Fibroblast of skin of abdomen (primary cell): ENCODE measurements at places on chromosomes 5 and 9.

- no peak for DNase-seq
Observed at GRCh38 chr9:79896390-79896980, 324.7 kb downstream of the TLE4 start.

GRCh38 chr5:97412959-97413358, 229.9 kb upstream of the RIOK2 start:
- DNase-seq = no peak

DNA sequence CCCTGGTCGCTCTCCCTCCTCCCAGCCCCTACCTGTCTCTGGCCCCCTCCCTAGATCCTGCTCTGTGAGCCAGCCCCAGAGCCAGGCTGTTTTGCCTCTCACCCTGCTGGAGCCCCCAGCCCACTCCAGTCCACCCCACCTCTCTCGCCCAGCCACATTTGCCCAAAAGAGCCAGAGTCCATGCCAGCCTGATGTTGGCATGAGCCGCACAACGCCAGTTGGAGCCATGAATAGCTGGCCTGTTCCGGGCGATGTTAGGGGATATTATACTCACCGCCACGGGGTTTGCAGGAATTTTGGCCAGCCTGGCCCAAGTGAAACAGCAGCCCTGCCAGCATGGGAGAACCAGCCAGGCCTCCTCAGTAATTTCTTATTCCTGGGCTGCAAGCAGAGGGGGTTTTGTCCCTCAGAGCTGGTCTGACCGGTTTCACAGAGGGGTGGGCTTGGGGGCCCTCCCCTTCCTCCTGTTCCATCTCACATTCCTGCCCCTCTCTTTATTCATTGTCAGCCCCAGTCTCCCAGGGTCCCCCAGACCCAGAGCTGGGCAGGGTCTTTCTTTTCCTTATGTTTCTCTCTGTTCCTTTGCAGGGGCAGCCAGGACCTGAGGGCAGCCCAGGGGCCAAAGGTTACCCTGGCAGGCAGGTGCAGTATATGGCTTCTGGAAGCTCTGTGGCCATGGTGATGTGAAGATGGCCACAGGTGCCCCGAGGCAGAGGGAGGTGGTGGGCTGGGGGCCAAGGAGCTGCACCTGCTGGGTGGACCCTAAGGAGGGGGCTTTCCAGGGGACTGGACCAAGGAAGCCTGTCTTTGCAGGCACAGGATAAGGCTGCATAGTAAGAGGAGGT, 50.1 kb downstream of the COL27A1 start:
- DNase-seq = no peak

GRCh38 chr9:129336601-129337331, 158.7 kb upstream of the IER5L start:
- DNase-seq = peak; percentile 86

GRCh38 chr5:124963236-124963919, 216.9 kb upstream of the ZNF608 start:
- DNase-seq = peak; percentile 58

- no peak for DNase-seq
Observed at GRCh38 chr9:614431-614830, 227.1 kb upstream of the DMRT1 start.

GRCh38 chr5:175494264-175495183, 16.2 kb downstream of the SFXN1 start:
- peak; percentile 23 for DNase-seq

DNA sequence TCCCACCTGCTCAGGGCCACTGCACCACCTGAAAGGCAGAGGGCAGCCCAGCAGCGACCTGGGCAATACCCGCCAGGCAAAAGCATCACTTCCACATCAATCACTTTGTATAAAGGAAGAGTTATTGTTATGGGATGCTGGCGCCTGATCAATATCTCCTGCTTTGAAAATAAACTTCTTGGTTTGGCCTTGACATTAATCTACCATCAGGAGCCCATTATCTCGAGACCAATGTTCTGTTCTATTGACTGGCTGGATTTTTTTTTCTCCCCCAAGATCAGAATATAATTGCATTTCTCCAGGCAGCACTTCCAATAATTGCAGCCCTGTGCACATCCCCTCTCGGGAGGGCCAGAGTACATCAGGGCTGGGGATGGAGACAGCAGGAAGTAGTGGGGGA, 44.4 kb upstream of the SAP30L start:
- no peak for DNase-seq

DNA sequence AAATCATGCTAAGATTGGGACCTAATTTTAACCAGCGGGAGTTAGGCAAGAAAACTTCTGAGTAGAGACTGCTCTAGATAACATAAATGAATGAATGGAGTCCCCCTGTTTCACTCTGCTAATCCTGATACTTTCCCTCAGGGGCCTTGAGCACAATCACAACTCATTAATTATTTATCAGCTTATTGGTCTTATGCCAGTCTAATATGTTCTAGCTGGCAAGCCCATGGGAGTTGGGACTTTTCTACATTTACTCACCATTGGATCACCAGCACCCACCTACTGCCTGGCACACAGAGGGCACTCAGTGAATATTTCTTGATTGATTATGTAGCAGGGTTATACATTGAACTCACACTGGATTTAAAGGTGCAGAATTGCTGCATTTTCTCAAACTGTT, 13.5 kb upstream of the TMED7 start:
- no peak for DNase-seq

DNA sequence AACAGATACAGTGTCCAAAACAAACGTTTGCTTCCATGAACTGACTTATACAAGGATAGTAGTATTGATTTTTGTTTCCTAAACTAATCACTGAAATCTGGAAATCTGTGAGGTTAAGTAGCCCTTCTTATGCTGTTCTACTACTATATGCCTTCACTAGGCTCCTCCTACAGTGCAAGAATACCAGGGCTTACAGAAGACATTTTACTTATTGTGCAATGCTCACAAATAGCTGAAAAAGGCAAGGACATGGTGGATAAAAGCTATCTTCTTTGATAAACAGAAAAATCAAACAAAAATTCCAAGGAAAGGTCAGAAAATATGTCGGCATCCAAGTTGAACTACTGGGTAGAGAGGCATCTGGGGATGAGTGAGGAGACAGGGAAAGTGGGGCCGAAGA, 61.9 kb downstream of the OXCT1 start:
- no peak for DNase-seq
